ENCODE measurements at places on chromosomes 13 and 19. TPM values are rescaled to one million over a fixed set of nuclear protein-coding genes. Genes with fewer than 3 reads are reported as not detected.

GRCh38 chr13:96428911-96429310 lies 339.0 kb downstream of the HS6ST3 start:
- DNase-seq: no peak

DNA sequence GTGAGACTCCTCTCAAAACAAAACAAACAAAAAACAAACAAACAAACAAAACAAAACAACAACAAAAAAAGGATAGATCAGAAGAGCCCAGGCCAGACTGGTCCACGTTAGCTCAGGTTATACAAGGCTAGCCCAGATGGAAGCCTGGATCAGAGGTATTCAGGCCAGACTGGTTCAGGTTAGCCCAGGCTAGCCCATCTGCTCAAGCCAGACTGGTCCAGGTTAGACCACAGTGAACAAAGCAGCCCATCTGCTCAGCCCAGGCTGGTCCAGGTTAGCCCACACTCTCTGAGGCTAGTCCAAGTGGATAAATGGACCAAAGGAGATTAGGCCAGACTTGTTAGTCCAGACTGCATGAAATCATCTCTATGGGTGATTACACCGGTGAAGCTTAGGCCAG lies 41.2 kb downstream of the CCL25 start:
- DNase-seq: no peak

DNA sequence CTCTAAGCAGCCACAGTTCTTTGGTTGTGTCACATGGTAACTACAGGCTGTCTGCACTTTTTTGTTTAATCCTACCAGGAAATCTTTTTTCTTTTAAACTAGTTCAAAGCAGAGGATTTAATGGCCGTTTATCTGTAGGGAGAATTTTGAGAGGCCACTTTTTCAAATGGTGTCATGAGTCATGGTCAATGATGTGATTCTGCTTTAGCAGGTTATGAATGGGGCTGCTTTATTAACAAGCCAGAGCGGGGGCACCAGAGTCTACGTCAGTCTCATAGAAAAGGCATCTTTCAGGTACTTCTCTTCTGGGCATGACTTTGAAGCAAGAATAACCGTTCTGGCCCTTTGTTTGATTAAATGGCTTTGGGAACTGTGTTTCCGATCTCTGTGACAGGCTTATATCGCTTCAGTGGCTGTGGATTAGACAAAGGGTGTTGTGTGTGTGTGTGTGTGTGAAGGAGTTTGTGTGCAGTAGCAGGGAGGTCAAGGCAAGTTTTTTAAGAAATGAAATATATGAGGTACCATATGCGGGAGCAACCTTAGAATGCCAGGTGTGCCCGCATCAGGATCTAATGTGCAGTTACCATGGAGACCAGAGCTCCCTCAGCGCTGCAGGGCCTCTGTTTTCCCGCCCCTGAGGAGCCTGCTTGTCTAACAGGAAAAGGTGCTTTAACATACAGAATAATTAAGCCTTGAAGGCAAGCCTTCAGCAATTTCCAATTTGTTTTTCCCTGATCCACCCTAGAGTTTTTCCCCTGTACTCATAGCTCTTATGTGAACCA lies 120.5 kb downstream of the KATNAL1 start:
- DNase-seq: no peak

Gene SERPINE3
- not detected for total RNA-seq
